ENCODE measurements at places on chromosomes 12 and 14.

DNA sequence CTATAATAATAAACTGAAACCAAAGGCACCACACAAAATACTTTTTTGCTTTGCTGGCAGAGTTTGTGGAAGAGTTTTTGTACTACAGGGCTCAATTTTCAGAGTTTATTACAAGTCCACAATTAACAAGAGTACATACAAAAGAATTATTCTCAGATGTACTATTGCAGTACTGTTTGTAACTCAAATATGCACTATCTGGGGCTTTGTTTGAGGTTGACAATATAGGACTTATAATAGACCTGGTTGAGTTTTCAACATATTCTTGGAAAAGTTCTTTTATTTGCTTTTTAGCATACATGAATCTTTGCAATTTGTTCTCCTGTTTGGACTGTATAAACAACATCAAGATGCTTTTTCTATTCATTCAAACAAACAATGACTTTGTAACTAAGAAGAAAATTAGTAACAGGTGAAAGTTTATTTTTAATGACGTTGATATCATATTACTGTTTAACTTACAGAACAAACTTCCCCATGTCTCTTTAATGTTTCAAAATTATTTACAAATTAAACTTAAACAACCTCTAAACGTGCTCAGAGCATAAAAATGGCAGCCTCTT, 407.4 kb upstream of the PRICKLE1 start:
- no peak for DNase-seq

- DNase-seq: no peak
Measured at GRCh38 chr14:88064841-88065240, 59.9 kb downstream of the GPR65 start.

GRCh38 chr14:77094672-77095284, 3.3 kb upstream of the CIPC start:
- no peak for DNase-seq

DNA sequence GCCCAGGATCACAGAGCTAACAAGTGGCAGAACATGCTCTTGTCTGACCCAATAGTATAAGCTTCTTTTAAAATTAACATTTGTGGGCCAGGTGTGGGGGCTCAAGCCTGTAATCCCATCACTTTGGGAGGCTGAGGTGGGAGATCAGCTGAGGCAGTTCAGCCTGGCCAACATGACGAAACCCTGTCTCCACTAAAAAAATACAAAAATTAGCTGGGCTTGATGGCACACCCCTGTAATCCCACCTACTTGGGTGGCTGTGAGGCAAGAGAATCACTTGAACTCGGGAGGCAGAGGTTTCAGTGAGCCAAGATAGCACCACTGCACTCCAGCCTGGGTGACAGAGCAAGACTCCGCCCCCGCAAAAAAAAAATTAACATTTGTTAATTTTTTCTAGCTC, 33.0 kb upstream of the IL22 start:
- no peak for DNase-seq

- no peak for DNase-seq
Measured at GRCh38 chr12:59087077-59087673, 166.9 kb upstream of the LRIG3 start.

GRCh38 chr14:47917344-47917954, 242.0 kb upstream of the MDGA2 start:
- peak; percentile 6 for DNase-seq

DNA sequence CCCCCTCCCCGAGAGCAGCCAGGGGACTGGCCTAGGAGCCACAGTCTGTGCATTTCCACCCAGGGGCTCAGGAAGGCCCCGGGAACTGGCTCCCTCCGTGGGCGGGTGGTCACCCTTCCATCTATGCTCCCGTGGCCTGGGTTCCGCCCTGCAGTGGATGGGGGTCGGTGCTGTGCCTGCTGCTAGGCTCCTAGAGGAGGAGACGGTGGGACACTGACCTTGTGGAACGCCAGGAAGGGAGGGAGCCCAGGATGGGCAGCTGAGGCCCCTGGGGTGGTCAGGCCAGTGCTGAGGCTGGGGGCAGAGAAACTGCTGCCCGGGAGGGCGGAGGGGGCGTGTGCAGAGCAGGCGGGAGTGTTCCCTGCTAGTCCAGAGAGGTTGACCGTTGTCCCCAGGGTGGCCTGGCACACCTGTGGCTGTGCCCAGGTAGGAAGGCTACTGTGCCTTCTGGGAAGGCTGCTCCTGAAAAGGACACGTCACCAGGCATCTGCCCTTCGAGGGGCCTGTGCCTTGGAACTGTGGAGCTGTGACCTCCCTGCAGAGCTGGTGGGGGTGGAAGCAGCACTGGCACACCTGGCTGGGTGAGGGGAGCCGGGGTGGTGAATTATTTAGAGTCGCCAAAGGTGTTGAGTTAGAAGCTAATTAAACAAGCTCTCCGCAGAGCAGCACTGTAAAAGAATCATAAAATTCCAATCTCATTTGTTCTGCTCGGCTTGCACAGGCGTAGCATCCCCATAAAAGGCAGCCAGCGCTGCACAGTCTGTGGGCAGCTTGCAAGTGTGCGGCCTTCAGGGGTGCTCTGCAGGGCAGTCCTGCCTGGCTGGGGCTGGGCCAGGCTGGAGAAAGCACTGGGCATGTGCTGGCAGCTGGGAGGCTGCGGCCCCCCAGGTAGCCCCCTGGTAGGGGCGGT, 145.1 kb downstream of the KIF26A start:
- no peak for DNase-seq

DNA sequence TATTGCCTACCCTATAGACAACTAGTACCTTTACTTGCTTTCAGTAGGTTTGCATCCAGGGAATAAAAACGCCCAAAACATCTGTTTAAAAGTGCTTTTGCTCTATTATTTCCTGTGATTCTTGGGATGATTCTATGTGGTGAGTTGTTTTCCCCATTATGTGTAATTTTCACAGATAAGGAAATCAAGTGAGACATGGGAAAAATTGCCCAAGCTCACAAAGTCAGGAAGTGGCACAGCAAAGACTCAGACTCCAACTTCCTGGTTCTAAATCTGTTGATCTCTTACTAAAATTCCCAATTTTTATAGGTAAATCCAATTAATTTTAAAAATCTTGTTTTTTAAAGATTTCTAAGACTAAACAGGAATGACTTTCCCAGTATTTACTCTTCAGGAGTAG, 39.0 kb downstream of the NID2 start:
- DNase-seq: no peak

Data from foreskin keratinocyte (primary cell).